Sigmoid colon (tissue), 7 donors: ENCODE measurements at places on chromosomes 2 and 18. TPM values are rescaled to one million over a fixed set of nuclear protein-coding genes. Genes with fewer than 3 reads are reported as not detected.

DNA sequence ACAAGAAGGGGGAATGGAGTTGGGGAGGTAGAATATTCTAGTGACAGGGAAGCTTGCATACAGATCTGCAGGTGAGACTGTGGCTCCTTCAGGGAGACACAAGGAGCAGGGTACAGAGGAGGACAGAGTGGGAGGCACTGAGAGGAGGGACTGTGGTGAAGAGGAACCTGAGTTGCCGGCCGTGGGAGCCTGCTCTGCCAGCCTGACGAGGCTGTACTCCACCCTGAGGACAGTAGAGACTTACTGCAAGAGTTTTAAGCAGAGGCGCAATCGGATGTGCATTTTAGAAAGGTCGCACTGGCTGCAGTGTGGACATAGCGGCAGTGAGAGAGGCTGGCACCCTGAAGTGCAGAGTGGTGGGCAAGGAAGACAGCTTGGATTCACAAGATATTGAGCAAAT, 185.8 kb downstream of the GFPT1 start:
- no peak overlapping the region for H3K4me3 ChIP-seq
- H3K4me1 ChIP-seq = peaks cover 40% of the 10 kb centered on the region
- H3K27ac ChIP-seq = no peak overlapping the region
- no peak for DNase-seq

- peak overlapping the region; percentile 58 for H3K27ac ChIP-seq
- H3K36me3 ChIP-seq = no peaks in the 10 kb centered on the region
- no peak overlapping the region for H3K4me3 ChIP-seq
- H3K27me3 ChIP-seq = no peaks in the 10 kb centered on the region
- peaks cover 40% of the 10 kb centered on the region for H3K4me1 ChIP-seq
These were observed 5.7 kb downstream of the EHD3 start for GRCh38 chr2:31239593-31240177.

GRCh38 chr2:103002954-103003353, 241.1 kb downstream of the TMEM182 start:
- DNase-seq = no peak
- no peaks in the 10 kb centered on the region for H3K36me3 ChIP-seq
- H3K27ac ChIP-seq = no peak overlapping the region
- H3K4me1 ChIP-seq = no peaks in the 10 kb centered on the region
- no peak overlapping the region for H3K4me3 ChIP-seq

DNA sequence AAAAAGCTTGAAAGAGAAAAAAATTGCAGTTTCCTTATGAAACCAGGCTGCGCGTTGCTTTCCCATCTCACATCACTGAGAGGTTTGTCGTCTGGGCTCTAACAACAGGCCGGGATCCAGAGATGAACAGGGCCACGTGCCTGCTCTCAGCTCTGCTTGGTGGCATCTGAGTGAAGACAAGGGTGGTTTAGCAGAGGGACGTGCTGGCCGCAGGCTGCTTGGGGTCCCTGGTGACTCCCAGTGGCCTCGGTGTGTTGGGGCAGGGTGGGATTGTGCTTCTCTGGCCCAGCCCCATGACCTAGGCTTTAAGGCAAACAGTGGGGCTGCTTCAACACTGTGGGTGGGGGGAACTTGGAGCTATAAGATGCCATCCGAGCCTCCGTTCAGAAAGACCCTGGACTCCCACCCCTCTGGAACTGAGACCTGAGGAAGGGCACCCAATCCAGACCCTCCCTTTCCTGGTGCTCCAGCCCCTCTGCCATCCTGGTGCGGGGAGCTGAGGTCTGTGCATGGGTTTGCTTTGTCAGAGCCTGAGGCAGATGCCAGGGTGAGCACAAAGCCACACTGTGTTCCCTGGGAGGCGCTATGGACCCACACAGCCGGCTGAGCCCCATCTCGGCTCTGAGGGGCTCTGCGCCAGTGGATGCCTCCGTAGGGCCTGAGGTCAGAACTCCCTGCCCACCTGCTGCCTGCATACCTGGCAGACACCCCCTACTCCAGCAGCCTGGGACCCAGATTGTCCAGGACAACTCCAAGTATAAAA, 18.4 kb upstream of the HPCAL1 start:
- H3K4me1 ChIP-seq = peaks cover 26% of the 10 kb centered on the region
- H3K27me3 ChIP-seq = no peaks in the 10 kb centered on the region
- DNase-seq = peak; percentile 56
- no peak overlapping the region for H3K4me3 ChIP-seq

DNA sequence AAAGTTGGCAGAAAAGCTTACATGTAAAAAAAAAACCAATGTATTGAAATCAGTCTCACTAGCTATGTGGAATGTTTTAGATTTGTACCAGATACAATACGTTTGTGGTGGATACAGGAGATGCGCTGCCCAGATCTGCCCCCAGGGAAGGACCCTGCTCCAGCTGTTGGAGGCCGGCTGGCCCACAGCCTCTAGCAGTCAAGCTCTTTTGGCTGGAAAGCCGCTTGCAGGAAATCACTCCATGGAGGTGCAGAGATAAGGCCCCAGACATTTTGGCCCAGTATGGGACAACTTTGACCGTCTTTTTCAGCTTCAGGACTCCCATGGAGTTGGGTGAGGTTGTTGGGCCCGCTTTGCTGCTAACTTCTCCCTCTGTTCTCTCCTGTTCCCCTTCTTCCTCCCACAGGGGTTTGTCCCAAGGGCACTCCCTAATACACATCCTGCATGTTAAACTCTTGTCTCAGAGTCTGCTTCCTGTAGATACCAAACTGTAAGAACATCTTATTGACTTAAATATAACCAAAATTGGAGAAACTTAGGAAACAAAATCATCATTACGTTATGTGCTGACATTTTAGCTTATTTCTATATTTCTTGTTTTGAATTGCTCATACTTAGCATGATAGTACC, 1.7 kb upstream of the QPCT start:
- H3K27ac ChIP-seq = peak overlapping the region; percentile 85
- H3K36me3 ChIP-seq = no peaks in the 10 kb centered on the region
- DNase-seq = no peak
- H3K27me3 ChIP-seq = no peaks in the 10 kb centered on the region

DNA sequence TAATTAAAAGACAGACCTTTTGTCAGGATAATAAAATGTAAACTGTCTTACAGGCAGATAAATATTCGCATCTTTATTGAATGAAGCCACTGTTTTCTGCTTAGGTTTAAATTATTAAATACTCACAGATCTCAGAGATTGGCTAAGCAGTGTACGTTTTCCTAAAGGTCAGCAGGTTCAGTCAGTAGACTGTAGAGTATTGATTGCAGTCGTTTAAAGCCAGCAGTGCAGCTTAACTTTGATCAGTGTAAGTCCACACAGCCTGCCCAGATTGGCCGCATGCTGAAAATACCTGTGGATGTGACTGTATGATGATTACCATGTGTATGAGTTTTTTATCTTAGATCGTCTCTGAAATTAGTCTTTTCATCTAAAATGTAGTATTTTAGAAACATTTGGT, 42.3 kb downstream of the ATP9B start:
- no peak for DNase-seq
- H3K4me1 ChIP-seq = peaks cover 12% of the 10 kb centered on the region

GRCh38 chr2:133293544-133294353, 274.5 kb downstream of the NCKAP5 start:
- no peaks in the 10 kb centered on the region for H3K36me3 ChIP-seq
- no peak overlapping the region for H3K4me3 ChIP-seq
- no peak for DNase-seq
- H3K27me3 ChIP-seq = no peaks in the 10 kb centered on the region

- DNase-seq = no peak
- no peaks in the 10 kb centered on the region for H3K27me3 ChIP-seq
- H3K4me3 ChIP-seq = no peak overlapping the region
- no peaks in the 10 kb centered on the region for H3K4me1 ChIP-seq
- no peaks in the 10 kb centered on the region for H3K36me3 ChIP-seq
These were observed 52.4 kb downstream of the MYO5B start for GRCh38 chr18:50142441-50143120.

- H3K4me1 ChIP-seq = peaks cover 28% of the 10 kb centered on the region
- no peak overlapping the region for H3K27ac ChIP-seq
These were observed 2.6 kb downstream of the PRSS56 start for GRCh38 chr2:232522623-232523401.

- no peaks in the 10 kb centered on the region for H3K27me3 ChIP-seq
- H3K4me1 ChIP-seq = no peaks in the 10 kb centered on the region
- H3K4me3 ChIP-seq = no peak overlapping the region
- peak overlapping the region; percentile 71 for H3K27ac ChIP-seq
- no peaks in the 10 kb centered on the region for H3K36me3 ChIP-seq
- DNase-seq = no peak
These were observed 44.5 kb downstream of the LDLRAD4 start for GRCh38 chr18:13262839-13263691.

- H3K4me1 ChIP-seq = no peaks in the 10 kb centered on the region
- H3K27ac ChIP-seq = no peak overlapping the region
- no peak for DNase-seq
- H3K4me3 ChIP-seq = no peak overlapping the region
- H3K36me3 ChIP-seq = no peaks in the 10 kb centered on the region
- H3K27me3 ChIP-seq = no peaks in the 10 kb centered on the region
These were observed 306.2 kb upstream of the KCNJ3 start for GRCh38 chr2:154392256-154392655.

- H3K4me3 ChIP-seq = no peak overlapping the region
- no peaks in the 10 kb centered on the region for H3K27me3 ChIP-seq
- no peak for DNase-seq
- H3K36me3 ChIP-seq = no peaks in the 10 kb centered on the region
These were observed 180.5 kb downstream of the ZFP36L2 start for GRCh38 chr2:43045866-43046265.

GRCh38 chr2:239756031-239756789, 268.9 kb downstream of the NDUFA10 start:
- H3K27me3 ChIP-seq = no peaks in the 10 kb centered on the region
- H3K4me1 ChIP-seq = no peaks in the 10 kb centered on the region
- H3K36me3 ChIP-seq = no peaks in the 10 kb centered on the region

DNA sequence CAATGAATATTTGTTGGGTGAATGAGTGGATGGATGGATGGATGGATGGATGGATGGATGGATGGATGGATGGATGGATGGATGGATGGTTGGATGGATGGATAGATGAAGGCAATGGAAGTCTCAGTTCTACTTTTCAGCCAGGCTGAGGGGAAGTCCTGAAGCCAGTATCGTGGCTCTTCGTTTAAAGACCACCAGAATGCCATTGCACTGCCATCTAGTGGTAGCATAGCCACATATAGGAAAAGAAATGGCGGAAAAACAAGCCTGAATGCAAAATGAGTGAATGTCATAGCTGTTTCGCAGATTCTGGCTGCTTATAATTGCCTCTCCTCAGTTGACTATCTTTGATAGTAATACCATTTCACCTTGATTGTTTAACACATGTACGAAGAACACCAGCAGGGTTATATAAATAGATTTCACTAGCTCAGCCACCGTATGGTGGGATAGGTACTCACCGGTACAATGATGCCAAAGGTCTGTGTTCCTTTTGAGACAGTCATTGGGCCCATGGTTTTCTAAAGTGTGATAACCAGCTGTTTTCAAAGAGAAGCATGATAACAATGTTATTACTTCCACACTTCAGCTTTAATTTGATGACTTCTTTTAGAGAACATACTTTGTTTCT, 62.3 kb upstream of the GREB1L start:
- DNase-seq = no peak
- no peak overlapping the region for H3K4me3 ChIP-seq
- H3K27me3 ChIP-seq = no peaks in the 10 kb centered on the region
- H3K4me1 ChIP-seq = no peaks in the 10 kb centered on the region
- no peak overlapping the region for H3K27ac ChIP-seq

GRCh38 chr2:46117379-46117778, 179.8 kb upstream of the EPAS1 start:
- no peaks in the 10 kb centered on the region for H3K27me3 ChIP-seq
- no peak overlapping the region for H3K27ac ChIP-seq
- no peak for DNase-seq

GRCh38 chr2:235570966-235571692, 77.3 kb downstream of the AGAP1 start:
- H3K27me3 ChIP-seq = no peaks in the 10 kb centered on the region
- no peaks in the 10 kb centered on the region for H3K36me3 ChIP-seq
- peaks cover 5% of the 10 kb centered on the region for H3K4me1 ChIP-seq
- DNase-seq = no peak

DNA sequence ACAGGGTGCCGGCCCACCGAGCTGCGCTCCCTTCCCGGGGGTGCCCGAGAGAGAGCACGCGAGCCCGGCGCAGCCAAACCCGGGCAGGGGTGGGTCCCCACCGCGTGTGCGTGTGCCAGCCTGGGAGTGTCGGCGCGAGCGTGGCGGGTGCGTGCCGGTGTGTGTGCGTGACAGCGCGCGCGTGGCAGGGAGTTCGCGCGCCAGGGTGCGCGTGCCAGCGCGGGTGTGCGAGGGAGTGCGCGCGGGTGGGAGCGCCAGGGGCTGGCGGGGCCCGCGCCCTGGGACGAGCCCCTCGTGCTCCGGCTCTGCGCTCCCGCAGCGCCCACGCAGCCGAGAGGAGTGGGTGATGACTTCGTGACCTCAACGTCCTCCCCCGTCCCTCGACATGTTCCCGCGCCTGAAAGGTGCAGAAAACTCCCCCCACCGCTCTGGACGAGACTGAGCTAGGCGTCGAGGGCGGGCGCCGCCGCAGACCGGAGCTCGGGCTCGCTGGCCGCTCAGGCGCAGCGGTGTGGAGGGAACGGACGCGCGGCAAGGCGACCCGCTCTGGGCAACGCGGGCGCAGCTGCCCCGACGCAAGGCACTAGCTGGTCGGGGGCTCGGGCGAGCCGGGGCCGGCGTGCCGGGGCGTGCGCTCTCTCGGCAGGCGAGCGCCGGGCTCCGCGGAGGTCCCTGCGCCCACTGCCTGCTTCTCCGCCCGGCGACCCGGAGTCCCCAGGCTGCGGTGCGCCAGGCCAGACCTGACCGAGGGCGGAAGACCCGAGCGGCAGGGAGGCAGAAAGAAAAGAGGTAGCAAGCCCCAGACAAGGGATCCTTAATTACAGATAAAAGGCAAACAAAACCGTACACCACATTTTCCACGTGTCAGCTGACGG, 582.8 kb downstream of the ZEB2 start:
- peaks cover 26% of the 10 kb centered on the region for H3K4me1 ChIP-seq
- H3K4me3 ChIP-seq = peak overlapping the region; percentile 30
- peak; percentile 61 for DNase-seq

Gene EPAS1
- 97.8 TPM for total RNA-seq

Gene CNTNAP5
- 1.4 TPM for total RNA-seq

Gene GPR45
- not detected for total RNA-seq

Gene REG3A
- total RNA-seq = not detected

Gene MROH2A
- total RNA-seq = not detected

Gene AMMECR1L
- 8.1 TPM for total RNA-seq

Gene MOGAT1
- not detected for total RNA-seq

Gene LCLAT1
- 10.0 TPM for total RNA-seq

Gene POU3F3
- 0.36 TPM for total RNA-seq

Gene RBFA
- total RNA-seq = 31.9 TPM

Gene NEB
- total RNA-seq = 0.49 TPM

Gene ADI1
- total RNA-seq = 35.7 TPM

Gene CNNM4
- 6.6 TPM for total RNA-seq

Gene SCYGR6
- not detected for total RNA-seq
